Caco-2 (cell line): ENCODE measurements at places on chromosomes 1 and 21. TPM values are rescaled to one million over a fixed set of nuclear protein-coding genes. Genes with fewer than 3 reads are reported as not detected.

DNA sequence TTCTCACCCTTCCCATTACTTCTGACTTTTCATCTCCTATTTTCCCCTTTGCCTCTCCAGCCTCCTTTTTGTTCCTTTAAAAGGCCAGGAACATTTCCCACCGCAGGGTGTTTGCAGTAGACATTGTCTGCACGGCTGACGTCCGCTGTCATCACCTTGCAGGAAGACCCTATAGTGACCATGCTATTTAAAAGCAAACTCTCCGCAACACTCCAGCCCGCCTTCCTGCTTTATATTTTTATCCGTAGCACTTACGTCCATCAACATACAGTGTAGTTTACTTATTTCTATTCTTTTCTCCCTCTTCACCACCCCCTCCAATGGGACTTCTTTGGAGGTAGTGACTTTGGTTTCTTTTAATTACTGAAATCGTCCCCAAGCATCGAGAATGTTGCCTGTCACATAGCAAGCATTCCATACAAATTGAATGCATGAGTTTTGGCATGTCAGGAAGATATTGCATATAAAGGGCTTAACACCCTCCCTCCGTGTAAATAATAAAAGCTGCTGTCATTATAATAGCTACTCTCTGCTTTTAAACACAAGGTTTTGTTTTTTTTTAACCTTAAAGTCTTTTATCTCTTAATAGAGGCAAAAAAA is 19.8 kb downstream of the SLC25A33 start:
- H3K4me3 ChIP-seq, result no peak overlapping the region
- H3K27ac ChIP-seq, result no peak overlapping the region
- DNase-seq, result no peak
- H3K4me1 ChIP-seq, result no peaks in the 10 kb centered on the region

DNA sequence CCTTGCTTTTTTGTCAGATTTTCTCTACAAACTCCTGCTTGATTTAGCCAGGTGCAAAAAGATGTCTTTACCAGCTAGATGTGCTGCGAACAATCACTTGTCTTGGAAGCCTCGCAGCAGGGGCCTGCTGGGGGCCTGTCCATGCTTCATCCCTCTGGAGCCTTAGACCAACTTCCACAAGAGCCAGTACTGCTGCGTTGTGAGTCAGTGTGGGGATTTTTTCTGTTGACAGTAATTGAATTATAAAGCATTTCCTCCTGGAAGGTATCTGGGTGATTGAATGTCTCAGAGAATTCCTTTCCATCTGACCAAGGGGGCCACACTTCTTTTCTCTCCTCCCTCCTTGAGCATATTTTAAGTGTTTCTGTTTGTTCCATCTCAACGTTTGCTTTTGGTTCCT is 40.4 kb upstream of the LDLRAP1 start:
- H3K27ac ChIP-seq, result no peak overlapping the region
- no peaks in the 10 kb centered on the region for H3K27me3 ChIP-seq
- DNase-seq, result no peak
- no peaks in the 10 kb centered on the region for H3K36me3 ChIP-seq
- no peak overlapping the region for H3K4me3 ChIP-seq
- H3K4me1 ChIP-seq, result peaks cover 20% of the 10 kb centered on the region

Gene CFHR4
- not detected in 2 replicates for total RNA-seq

DNA sequence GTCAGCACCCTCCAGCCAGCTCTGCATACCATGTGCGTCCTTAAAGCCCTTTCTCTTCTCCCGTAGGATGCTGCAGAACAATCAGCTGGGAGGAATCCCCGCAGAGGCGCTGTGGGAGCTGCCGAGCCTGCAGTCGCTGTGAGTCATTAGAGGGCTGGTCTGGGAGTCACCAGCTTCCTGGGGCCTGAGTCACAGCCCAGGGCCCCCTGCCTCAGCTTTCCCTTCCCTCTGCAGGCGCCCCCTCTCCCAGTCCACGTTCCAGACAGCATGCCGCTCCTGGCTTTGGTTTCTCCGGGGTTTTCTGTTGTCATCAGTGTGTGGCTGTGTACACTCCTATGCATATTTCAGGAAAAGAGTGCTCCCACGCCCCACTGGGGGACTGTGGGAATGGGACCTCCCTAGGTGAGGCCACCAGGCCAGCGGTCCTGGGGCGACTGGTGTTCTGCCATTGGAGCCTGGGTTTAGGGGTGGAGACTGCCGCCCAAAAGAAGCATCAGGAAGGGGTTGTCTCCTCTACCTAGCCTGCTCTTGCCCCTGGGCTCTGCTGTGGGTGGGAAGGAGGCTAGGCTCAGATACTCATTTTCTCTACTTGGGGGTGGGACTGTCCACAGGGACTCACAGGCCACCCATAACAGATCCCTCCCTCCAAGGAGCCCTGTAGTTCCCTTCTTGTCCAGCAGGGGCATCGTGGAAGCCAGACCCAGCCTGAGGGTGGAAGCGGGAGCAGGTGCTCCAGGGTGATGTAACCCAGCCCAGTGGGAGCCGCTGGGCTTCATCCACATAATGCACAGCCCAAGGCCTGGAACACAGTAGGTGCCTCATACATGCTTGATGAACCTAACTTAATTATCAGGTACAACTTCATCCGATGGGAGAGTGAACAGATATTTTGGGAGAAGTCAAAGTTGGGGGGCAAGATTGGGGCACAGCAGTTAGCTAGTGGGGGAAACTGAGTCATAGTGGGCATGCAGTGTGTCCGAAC is 42.5 kb downstream of the LGR6 start:
- H3K36me3 ChIP-seq, result no peaks in the 10 kb centered on the region
- H3K27me3 ChIP-seq, result no peaks in the 10 kb centered on the region
- peak overlapping the region; percentile 78 for H3K27ac ChIP-seq
- DNase-seq, result peak; percentile 88
- H3K4me1 ChIP-seq, result peaks cover 28% of the 10 kb centered on the region

- no peak overlapping the region for H3K4me3 ChIP-seq
- no peak overlapping the region for H3K27ac ChIP-seq
- DNase-seq, result no peak
- no peaks in the 10 kb centered on the region for H3K36me3 ChIP-seq
- no peaks in the 10 kb centered on the region for H3K4me1 ChIP-seq
Measured at GRCh38 chr1:30286241-30286987, 437.0 kb downstream of the MATN1 start.

DNA sequence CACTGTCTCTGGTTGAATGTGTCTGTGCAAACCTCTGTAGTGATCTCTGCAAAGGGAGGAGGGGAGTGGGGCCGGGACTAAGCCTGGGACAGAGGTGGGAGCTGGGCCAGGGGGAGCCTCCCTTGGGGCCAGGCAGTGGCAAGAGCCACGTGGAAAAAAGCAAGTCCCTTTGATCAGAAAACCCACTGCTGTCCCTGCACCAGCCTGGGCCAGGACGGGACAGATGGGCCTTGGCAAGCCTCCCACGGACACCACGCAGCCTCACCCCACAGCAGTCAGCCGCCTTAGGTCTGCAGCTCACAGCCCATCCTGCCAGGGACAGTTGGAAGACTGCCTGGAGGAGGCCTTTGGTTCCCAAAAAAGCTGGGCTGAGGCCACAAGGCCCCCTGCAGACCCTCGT is 11.7 kb upstream of the TRAPPC10 start:
- H3K4me1 ChIP-seq, result no peaks in the 10 kb centered on the region
- no peak for DNase-seq
- no peak overlapping the region for H3K4me3 ChIP-seq
- no peak overlapping the region for H3K27ac ChIP-seq

GRCh38 chr1:175511496-175511895 is 231.9 kb downstream of the TNR start:
- no peak overlapping the region for H3K27ac ChIP-seq
- DNase-seq, result no peak
- no peak overlapping the region for H3K4me3 ChIP-seq
- no peaks in the 10 kb centered on the region for H3K4me1 ChIP-seq

GRCh38 chr1:14726606-14727005 is 128.1 kb downstream of the KAZN start:
- no peak for DNase-seq
- H3K27ac ChIP-seq, result no peak overlapping the region
- no peaks in the 10 kb centered on the region for H3K36me3 ChIP-seq
- no peaks in the 10 kb centered on the region for H3K27me3 ChIP-seq

DNA sequence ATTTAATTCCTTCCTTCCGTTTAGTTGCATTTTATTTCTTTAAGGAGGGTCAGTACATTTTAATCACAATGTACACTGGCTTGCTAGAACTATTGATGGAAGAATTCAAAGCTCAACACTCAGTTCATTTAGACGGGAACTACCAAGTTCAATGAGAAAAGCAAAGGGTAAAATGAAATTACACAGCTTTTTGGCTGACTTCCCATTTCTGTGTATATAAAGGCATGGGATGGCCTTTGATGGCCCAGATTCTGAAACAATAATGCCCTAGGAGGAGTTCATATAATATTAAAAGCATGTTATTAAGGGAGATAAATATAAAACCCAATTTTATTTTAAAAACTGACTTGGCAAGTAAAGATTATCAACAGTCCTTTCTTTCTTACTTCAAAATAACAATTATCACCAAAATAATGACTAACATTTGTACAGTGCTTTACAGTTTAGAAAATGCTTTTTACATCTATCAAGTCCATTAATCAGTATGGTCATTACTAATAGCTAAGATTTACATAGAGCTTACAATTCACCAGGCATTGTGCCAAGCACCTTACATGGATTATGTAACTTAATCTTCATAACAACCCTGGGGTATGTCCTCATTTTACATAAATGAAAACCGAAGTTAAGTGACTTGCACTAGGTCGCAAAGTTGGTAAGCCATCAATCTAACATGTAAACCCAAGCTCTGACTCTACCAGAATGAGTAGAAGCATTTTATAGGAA is 402.4 kb downstream of the OMA1 start:
- H3K4me3 ChIP-seq, result no peak overlapping the region
- no peak for DNase-seq
- H3K27ac ChIP-seq, result no peak overlapping the region
- H3K27me3 ChIP-seq, result no peaks in the 10 kb centered on the region

- no peaks in the 10 kb centered on the region for H3K4me1 ChIP-seq
- H3K4me3 ChIP-seq, result no peak overlapping the region
- H3K27ac ChIP-seq, result no peak overlapping the region
- peaks cover 2% of the 10 kb centered on the region; the same call in 1 of the 2 replicates for H3K36me3 ChIP-seq
Measured at GRCh38 chr21:32383812-32384211, 9.0 kb downstream of the URB1 start.

- no peaks in the 10 kb centered on the region for H3K36me3 ChIP-seq
- peak overlapping the region; percentile 81 for H3K27ac ChIP-seq
- H3K27me3 ChIP-seq, result no peaks in the 10 kb centered on the region
- no peak overlapping the region for H3K4me3 ChIP-seq
- DNase-seq, result peak; percentile 66
Measured at GRCh38 chr21:45336870-45337269, 49.2 kb upstream of the POFUT2 start.
